Stimulated activated CD4-positive, alpha-beta T cell treated with anti-CD3 and anti-CD28 coated beads, Interleukin-4, amount 100 ng/mL, for 24 hours (primary cell): ENCODE measurements at places on chromosomes 2 and 18.

DNA sequence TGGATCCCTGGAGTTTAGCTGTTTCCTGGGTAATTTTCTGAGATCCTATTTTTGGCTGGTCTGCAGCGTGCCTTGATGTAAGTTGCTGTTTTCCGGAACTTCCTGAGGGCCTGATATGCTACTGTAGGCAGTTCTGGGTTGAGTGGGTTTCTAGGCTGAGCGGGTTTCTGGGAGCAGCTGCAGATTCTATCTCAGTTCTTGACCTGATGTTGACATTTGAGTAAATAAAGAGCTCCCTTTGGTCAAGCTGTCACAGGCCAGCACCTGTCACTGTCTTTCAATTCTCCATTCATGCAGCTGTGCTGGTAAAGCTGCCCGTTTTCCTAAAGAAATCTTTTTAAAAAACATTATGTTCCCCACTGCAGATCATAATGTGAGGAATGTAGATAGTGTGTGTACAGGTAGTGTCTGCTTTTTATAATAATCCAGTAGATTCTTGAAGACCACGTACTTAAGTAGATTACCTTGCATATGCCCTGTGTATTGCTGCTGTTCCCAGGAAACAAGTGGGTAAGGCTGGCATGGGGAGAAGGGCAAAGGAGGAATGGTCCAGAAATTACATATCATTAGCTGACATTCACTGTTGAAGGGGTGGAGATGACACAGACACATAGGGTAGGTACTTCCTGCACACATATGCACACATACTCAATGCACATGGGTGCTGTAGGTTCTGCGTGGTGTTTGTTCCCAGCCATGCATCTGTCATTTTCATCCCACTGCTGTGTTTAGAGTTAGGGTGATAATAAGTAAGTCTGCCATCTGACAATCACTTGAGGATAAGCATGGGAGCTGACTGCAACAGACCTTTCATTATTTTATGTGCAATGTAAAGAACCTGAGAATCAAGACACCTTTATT lies 25.9 kb downstream of the CD28 start:
- DNase-seq, result no peak

- DNase-seq, result no peak
Measured at GRCh38 chr2:38176619-38177021, 100.7 kb upstream of the CYP1B1 start.

- no peak for DNase-seq
Measured at GRCh38 chr2:46278952-46279351, 18.3 kb upstream of the EPAS1 start.

- DNase-seq, result no peak
Measured at GRCh38 chr2:178579006-178579405, 98.7 kb downstream of the PLEKHA3 start.

DNA sequence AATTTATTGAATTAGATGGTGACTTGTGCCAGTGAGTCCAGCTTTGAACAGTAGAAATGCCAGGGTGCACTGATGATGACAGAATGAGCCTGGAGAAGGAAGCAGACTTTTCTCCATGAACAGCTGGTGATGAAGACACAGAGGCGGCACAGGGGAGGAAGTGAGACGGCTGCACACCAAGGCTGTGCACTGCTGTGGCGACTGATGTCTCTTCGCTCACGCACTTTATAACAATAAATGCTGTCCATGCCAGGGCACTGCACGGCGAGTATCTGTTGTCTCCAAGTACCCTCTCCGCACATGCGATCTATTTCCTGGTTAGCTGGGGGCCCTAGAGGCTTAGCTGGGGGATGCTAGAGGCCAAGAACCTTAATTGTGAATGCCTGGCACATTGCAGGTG lies 175.2 kb downstream of the TMEM200C start:
- DNase-seq, result no peak

- DNase-seq, result no peak
Measured at GRCh38 chr2:182982941-182983340, 55.3 kb downstream of the NCKAP1 start.

DNA sequence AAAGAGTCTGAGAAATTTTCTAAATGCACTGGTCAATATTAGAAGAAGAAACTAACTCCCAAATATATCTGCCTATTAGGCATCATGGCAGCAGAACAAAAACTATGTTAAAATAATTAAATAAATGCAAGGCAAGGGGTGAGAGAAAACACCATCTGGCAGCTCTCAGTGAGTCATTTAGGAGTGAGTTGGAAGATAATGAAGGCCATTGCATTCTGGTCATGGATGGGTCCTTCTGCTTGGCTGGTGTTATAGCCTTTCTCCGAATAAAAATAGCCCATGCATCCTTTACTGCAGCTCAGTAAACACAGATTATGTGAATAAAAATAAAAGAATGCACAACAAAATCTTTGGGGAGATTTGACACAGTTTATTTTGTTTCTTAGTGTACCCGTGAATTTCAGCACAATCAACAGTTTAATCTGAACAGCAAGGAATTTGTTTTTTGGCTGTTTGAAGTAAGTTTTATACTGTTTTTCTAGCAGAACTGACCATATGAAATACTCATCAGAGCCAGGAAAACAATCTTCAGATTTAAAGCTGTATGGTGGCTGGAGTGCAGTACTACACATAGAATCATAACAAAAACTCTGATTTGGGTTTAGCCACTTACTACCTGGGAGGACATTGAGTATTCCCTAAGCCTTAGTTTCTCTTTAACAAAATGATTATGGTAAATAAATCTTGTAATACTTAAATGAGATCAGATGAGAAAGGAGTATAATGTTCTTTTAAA lies 225.1 kb upstream of the ITGA4 start:
- no peak for DNase-seq

- no peak for DNase-seq
Measured at GRCh38 chr18:3250237-3251107, 2.9 kb downstream of the MYL12A start.

- no peak for DNase-seq
Measured at GRCh38 chr2:71503837-71504236, 50.5 kb downstream of the DYSF start.
